GM12878 (cell line): ENCODE measurements at places on chromosomes 11 and 22. TPM values are rescaled to one million over a fixed set of nuclear protein-coding genes. Genes with fewer than 3 reads are reported as not detected.

Gene KCNJ1
- not detected in 2 replicates for polyA plus RNA-seq

GRCh38 chr11:46075168-46075567 is 46.1 kb downstream of the PHF21A start:
- DNase-seq, result no peak

DNA sequence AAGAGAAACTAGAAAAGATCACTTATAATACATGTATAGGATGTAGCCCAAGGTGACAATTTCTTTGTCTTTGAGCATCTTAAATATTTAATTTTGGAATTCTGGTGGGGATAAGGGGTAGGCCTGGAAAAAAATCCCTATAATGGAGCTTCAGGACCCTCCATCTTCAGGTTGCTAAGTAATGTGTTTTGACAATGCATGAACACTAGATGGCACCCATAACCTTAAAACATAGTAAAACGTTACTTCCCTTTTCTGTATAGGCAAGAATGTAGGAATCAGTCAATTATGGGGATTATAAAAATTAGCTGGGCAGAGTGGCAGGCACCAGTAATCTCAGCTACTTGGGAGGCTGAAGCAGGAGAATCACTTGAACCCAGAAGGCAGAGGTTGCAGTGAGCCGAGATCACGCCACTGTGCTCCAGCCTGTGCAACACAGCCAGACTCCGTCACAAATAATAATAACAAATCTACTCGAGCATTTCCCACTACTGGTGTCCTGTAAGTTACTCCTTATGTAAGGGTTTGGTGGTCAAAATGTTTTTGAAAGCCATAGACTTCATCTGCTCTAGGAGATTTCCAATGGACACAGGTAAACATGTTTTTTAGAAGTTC is 541.9 kb upstream of the CCDC90B start:
- no peak for DNase-seq

DNA sequence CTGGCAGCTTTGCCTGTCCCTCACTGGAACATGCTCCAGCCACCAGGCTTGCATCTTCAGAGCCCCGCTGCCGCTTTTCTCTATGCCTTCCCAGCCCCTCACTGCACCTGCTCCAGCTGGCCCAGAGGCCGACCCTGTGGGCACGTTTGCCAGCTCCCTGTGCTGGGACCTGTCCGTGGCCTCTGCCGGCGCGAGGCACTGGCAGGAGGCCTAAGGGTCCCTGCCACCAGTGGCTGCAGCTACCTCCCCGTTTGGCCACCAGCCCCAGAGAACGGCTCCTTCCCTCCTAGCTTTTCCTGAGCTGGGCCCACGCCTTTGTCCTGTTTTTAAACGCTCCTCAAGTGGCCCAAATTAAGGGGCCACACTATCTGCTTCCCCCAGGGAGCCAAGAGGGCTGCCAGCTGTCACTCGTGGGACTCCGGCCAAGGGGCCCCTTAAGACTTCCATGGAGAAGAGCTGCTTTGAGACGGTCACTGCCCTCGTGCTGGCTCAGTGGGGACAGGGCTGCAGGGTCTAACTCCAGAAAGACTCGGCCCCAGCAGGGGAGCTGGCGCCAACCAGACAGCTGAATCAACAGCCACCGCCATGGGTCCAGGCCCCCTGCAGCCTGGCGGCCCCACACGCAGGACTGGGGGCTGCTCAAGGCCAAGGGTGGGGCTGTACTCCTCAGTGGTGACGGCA is 24.6 kb upstream of the WNT7B start:
- no peak for DNase-seq

- no peak for DNase-seq
These were observed 705 bp downstream of the PTPRJ start for GRCh38 chr11:47980907-47981621.

GRCh38 chr11:125992893-125993292 is 47.0 kb downstream of the VSIG10L2 start:
- no peak for DNase-seq

Gene SLC17A6
- polyA plus RNA-seq, result not detected in 2 replicates

- no peak for DNase-seq
These were observed 225.2 kb downstream of the BUD13 start for GRCh38 chr11:116547571-116547970.

DNA sequence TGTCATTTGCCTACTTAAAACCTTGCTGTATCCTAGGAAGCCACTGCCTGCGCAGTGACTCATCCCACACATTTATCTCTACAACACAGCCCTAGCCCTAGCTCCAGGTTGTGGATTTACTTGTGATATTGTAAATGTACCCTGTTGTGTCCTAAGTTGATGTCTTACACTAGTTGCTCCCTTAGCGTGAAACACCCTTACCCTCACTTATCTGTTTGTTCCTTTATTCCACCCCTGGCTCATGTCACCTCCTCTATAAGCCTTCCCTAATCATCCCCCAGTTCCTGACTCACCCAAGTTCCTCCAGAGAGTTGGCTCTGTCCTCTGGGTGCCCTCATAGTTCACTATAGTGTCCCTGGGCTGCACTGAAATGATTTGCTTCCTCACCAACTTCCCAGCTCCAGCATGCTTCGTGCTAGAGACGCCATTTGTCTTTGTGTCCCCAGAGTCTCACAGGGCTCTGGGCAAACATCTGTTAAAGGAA is 431.8 kb upstream of the FAT3 start:
- DNase-seq, result no peak

- no peak for DNase-seq
These were observed 147.4 kb upstream of the ZC3H12C start for GRCh38 chr11:109945626-109946321.

- DNase-seq, result no peak
These were observed 5.6 kb downstream of the ARHGEF17 start for GRCh38 chr11:73313652-73314051.

- DNase-seq, result no peak
These were observed 109.3 kb downstream of the ARFGAP2 start for GRCh38 chr11:47067401-47067800.

Gene KDM4D
- 1.3 and 1.4 TPM in 2 replicates for polyA plus RNA-seq

DNA sequence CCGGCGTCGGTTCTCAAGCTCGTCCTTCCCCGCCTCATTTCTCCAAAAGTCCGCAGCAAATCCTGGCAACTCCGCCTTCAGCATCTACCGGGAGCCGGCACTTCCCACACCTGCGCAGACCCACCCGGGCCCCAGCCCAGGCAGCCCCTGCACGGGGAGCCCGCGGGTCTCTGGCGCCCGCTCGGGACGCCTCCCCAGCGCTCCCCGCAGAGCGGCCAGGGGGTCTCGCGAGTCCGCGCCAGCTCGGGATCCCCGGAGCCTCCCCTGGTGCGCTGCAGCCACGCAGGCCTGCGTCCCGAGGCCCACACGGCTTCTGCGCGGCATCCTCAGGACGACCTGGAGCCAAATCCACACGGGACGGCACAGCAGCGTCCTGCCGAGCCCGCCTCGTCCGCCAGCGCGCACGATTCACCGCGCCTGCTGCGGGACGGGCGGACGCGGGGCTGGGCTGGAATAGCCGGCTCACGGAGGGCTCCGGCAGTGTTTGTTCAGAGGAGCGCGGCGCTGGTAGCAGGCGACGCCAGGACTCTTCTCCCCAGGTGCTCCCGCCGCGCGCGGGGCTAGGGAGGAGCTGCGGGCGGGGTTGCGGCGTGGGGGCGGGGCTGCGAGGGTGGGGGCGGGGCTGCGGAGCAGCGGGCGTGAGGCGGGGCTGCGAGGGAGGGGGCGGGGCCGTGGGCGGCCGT is 816 bp upstream of the PHRF1 start:
- no peak for DNase-seq
